ENCODE measurements at places on chromosomes 1 and 21. TPM values are rescaled to one million over a fixed set of nuclear protein-coding genes. Genes with fewer than 3 reads are reported as not detected.

DNA sequence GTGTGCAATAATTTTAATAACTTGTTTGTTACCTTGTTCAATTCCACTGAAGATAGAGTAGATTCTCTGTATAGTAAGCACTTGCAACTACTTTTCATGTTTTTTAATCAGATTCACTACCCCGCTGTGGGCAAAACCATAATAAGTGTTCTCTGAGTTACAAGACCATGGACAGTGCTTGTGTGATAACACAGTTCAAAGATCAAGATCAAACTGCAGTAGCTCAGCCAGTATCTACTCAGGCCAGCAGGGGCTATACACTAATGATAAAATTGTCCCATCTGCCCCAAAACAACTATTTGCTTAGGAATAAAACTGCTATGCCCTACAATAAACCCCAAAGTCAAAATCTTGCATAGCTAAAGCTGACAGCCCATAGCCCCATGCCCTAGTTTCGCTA is 129.6 kb downstream of the LRRC7 start:
- no peak for DNase-seq

DNA sequence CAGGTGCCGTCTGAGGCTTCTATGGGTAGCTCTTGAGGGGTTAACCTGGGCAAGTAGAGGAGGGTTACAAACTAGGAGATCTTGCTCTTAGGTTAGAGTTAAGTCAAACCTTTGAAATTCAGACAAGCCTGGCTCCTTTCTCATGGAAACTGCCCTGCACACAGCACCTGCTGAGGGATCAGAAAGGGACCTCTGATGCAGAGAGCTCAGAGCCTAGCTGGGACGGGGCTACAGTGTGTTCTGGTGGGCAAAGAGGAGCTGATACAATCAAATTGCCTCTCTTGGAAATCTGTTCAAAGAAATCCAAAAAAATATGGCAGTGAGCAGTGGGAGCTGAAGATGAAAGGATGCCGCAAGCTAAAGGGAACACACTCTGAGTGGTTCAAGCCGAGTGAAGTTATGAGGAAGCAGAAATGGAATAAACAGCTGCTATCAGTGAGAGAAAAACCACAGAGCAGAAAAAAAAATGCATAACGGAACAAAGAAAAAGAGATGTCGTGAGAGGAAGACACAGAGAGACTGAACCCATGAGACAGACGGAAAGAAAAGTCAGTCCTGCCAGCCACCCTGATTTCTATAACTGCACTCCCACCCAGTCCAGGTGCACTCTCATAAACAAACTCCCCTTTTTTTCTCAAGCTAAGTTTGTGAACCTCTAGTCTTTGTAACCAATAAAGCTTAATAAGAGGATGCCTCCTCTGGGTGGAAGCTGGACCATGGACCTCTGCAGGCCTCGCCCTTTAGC is 26.6 kb downstream of the PAFAH2 start:
- no peak for DNase-seq

- DNase-seq: no peak
Observed at GRCh38 chr1:96703186-96703585, 18.4 kb upstream of the PTBP2 start.

DNA sequence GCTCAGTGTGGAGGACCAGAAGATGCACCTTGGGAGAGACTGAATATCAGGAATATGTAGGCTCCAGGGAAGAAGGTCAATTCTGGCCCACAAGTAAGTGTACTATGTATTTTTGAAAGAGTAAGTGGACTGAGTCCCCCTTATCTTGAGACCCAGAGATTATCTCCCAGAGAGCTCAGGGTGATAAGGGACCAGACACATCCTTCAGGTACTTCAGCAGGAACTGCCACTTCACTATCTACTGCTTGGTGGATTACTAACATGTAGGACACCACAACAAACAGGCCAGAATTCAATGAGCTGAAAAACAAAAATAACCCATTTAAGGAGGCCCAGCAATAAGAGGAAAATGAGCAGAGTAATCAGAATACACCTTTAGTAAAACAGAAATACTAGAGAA is 119.2 kb downstream of the ZNF644 start:
- DNase-seq: no peak

- no peak for DNase-seq
Observed at GRCh38 chr1:56665384-56665783, 20.3 kb downstream of the PRKAA2 start.

GRCh38 chr1:7221826-7222694 is 436.8 kb downstream of the CAMTA1 start:
- no peak for DNase-seq

- peak; percentile 62 for DNase-seq
Observed at GRCh38 chr21:38766987-38767722, 38.6 kb upstream of the ETS2 start.

- DNase-seq: no peak
Observed at GRCh38 chr1:239511875-239512274, 125.5 kb downstream of the CHRM3 start.

- DNase-seq: no peak
Observed at GRCh38 chr21:28220680-28221079, 772.0 kb downstream of the LTN1 start.

DNA sequence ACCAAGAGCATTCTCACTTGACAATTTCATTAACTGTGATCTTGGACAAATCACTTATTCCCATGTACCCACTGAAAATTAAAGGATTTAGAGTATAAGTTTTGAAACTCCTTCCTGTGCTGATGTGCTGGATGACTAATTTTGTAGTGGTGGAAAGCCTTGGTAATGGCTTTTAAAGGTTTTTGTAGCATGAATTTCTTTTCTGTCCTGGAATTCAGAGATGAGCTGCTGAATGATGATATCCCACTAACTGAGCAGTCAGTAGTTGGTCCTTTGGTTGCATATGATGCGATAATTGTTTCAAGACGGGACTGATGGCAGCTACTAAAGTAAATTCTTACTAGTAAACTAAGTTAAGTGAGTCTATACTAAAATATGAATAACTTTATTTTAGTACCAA is 5.2 kb downstream of the RPL5 start:
- DNase-seq: no peak

- DNase-seq: no peak
Observed at GRCh38 chr1:42422737-42423136, 33.1 kb downstream of the ZMYND12 start.

Gene TRIM46
- 6.8 TPM for total RNA-seq

Gene NOS1AP
- 0.18 TPM for total RNA-seq

All from activated naive CD4-positive, alpha-beta T cell treated with anti-CD3 and anti-CD28 coated beads, Interleukin-2, amount 50 U/mL, for 72 hours (primary cell).